ENCODE measurements at places on chromosomes 6 and 20.

- DNase-seq, result no peak
Measured at GRCh38 chr20:25503936-25504335, 81.4 kb downstream of the NINL start.

DNA sequence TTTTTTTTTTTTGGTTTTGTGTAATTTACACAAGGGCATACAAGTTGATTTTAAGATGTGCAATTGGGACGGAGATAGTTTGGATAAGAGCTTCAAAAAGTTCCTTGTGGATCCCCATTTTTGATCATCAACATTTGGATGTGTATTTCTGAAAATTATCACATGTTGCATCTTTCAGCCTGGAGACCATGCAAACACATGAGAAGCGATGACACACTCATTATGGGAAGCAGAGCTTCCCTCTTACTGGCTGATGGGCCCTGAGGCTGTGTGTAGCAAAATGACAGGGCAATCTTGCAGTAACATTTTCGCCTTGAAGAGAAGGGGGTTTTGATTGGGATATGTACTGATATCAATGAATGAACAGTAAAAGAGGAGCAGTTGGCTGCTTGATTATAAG is 22.0 kb upstream of the RIPK1 start:
- peak; percentile 36 for DNase-seq

DNA sequence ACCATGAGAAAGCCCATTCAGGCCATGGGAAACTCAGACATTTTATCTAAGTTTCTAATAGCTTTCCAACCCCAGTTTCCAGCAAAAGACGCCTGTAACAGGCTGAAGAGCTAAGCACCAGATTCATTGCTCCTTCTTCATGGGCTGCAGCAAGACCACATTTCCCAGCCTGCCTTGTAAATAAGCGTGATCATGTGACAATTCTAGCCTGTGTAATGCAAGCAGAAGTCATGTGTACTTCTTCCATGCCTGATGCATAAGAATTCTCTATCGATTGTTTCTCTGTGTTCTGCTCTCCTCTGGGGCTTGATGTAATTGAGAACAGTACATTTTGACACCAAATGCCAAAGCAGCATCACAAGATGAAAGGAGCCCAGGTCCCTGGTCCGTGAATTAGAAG is 6.8 kb downstream of the PCSK2 start:
- DNase-seq, result no peak

GRCh38 chr6:160078883-160079685 is 42.5 kb upstream of the SLC22A1 start:
- no peak for DNase-seq

- DNase-seq, result no peak
Measured at GRCh38 chr20:50354721-50355589, 155.2 kb upstream of the PTPN1 start.

DNA sequence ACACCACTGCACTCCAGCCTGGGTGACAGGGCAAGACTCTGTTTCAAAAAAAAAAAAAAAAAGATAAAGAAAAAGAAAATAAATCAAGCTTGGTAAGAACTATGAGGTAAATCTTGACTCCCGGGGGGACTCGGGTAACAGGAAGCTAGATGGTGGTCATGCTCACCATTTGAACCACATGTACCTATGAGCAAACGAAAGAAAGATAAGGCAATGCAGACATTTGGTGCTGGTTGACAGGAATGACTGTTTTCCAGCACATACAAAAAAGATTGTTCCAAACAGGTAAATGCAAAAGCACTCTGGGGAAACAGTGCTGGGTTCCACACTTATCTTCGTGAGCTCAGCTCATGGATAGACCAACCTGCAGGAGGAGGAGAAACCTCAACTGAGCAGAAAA is 22.8 kb upstream of the PTPN1 start:
- no peak for DNase-seq

- DNase-seq, result no peak
Measured at GRCh38 chr6:26109772-26110171, 22.5 kb downstream of the HFE start.

DNA sequence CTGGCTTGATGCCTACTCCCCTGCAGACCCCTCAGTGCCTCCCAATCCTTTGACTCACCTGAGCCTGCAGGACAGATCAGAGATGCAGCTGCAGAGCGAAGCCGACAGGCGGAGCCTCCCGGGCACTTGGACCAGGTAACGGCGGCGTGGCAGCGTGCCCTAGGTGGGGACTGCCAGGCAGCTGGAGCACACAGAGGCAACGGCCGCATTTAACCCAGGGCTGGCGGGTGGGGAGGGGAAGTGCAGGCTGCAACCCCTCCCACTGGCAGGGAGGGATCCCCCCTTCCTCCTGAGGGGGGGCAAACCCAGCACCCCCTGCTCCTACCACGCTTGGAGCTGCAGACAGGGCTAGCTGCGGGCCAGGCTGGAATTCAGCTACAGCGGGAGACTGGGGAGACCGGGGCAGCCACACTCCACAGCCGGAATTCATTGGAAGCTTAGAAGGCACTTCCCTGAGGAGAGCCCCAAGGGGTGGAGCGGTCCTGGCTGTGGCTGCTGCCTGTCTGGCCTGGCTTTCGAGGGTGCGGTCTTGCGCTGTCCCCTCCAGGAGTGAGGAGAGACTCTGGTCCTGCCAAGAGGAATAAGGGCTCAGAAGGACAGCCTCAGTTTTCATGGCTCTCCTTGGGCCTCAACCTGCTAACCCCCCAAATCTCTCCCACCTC is at the start of gene MATN4:
MATN4 (minus strand) TSS at position 183 of the 662 bp plus-strand sequence. CDS start 2,717 bp downstream, outside the sequence.
- no peak for DNase-seq

DNA sequence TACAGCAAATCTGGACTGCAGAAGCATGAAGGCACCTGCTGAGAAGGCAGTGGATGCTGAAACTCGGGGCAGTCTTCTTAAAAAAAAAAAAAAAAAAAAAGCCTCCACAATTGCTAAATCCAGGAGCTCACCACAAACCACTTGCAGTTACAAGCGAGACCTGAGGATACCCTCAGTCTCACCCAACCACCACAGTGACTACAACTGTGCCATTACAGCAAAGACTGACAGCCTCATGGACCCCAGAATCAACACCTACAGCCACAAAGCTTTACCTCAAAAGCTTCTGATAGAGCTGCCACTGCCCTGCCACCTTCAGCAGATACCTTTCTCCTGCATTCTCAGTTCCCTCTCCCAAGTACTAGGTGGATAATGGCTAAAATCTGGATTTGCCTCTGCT is 9.0 kb downstream of the COL21A1 start:
- DNase-seq, result no peak

- DNase-seq, result no peak
Measured at GRCh38 chr20:56467968-56468315, 485 bp upstream of the RTF2 start.

DNA sequence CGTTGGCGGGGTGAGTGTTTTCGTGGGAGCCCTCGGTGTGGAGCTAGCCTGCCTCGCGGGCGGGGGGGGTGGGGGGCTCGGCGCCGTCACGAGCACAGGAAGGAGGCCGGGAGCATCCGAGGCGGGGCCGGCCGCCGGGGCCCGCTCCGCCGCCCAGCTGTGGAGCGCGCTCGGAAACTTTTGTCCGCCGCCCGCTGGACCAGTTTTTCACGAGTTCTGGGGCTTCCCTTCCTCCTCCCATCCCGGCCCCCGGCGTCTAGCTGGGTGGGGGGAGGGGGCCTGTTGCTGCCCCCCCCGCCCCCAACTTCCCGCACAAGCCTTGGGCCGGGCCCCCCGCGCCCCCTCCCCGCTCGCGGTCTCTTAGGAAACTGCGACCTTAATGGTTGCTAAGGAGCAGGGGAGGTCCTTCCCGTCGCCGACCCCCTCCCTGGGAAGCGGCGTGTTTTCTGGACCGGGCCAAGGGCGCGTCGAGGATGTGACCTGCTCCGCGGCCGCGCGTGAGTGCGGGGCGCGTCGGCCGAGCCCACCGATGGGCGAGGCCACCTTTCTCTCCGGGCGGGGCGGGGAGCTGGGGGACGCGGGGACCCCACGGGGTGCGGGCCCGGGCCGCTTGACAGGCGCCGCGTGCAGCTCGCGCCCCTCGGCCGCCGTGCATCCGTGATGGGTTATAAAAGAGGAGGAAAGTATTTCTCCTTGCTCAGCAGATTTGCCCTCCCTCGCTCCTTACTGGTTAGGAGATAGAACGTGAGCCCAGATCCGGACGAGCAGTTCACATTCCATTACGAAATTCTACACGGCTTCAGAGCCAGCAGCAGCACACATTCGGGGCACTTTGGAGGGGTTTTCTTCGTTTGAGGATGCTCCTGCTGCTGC is 1.4 kb downstream of the RREB1 start:
- no peak for DNase-seq

DNA sequence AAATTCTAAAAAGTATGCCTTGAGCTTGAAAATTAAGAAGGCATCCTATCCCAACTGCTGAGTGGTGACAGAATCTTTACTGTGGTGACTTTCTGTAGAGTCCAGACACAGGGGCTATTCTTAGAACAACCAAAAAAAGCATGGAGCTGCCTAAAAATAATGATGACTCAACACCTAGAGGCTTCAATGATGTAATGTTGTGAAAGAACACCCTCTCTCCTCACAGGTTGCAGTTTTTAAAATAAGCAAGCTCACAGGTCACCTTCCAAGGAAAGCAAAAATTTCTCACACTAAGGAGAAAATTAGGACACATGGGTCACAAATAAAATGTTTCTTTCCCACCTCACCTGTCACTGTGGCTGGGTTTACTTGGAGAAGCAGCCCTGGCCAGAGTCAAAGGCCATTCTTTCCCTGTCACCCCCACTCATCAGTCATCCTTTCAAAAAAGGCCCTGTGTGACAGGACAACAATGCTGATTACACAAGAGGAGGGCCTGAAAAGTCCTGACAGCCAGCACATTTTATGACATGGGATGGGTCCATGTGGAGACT is 53.5 kb downstream of the RCAN2 start:
- DNase-seq, result no peak

- no peak for DNase-seq
Measured at GRCh38 chr6:3775386-3775785, 23.9 kb upstream of the PXDC1 start.

- no peak for DNase-seq
Measured at GRCh38 chr6:35177596-35177995, 36.2 kb upstream of the SCUBE3 start.

All from CD4-positive, alpha-beta T cell (primary cell).